A549 (cell line): ENCODE measurements at places on chromosomes 6 and 20.

- DNase-seq, result no peak
Observed at GRCh38 chr20:2212456-2213015, 83.3 kb upstream of the TGM3 start.

- DNase-seq, result no peak
Observed at GRCh38 chr6:156336089-156336488, 441.1 kb upstream of the ARID1B start.

- no peak for DNase-seq
Observed at GRCh38 chr20:21237956-21238799, 65.0 kb upstream of the XRN2 start.

- no peak for DNase-seq
Observed at GRCh38 chr20:46420878-46421277, 14.5 kb upstream of the ELMO2 start.

GRCh38 chr20:41170386-41171105, 33.2 kb downstream of the PLCG1 start:
- DNase-seq, result no peak

DNA sequence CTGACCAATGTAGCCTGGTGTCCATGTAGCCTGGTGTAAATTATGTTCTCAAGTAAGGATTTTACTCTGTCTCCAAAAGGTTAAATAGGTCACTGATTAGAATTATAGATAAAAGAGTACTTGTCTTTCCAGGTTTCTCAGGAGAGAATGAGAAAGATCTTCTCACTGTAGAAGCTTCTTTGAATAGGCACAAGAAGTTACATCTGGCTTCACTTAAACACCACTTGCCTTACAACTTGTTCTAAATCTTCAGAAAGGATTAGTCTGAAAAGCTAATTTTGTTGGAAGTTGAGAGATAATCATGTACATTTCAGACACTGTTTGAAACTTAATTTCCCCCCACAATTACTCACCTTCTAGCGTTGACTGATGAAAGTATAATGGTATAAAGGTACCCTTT, 275.3 kb downstream of the FARS2 start:
- DNase-seq, result no peak

DNA sequence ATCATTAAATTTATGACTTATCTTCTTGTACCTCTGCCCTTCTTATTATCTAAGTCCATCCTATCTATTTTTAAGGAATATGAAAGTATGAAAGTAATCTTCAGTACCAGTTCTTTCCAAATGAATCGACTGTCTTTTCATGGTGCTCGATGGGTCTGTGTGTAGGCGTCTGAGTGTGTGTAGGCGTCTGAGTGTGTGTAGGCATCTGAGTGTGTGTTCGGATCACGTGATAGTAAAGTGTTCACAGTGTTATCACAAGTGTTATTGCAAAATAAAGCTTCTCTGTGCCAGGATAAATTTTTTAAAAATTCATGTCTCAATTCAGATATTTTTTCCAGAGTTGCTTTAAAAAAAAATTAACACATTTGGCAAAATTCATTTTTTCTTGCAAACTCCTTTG, 58.3 kb downstream of the BMP6 start:
- no peak for DNase-seq

DNA sequence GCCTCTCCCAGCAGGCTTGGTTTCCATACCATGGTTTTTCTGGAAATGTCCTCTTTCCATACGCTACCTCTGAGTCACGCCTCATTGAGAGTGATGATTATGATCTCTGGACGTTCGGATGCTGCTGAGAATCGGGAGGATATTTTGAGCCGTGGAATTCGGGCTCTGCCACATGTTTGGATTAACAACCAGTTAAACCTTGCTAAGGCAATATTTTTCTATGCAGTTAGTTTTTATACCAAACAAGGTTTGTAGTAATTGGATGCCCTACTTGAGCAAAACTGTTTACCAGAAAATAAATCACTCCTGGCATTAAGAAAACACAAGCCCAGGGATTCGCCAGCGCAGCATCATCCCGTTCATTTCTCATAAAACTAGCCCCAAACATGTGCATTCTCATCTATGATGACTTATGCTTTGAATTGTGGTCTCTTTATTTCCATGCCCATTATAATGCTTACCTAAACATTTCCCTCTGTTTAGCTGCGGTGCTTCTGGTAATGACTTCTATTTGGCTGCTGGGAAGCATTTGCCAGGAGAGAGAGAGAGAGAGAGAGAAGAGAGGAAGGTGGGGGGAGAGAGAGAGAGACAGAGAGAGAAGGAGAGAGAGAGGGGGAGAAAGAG, 198.9 kb downstream of the CLIC5 start:
- DNase-seq, result no peak

GRCh38 chr6:146582857-146583256, 15.9 kb upstream of the ADGB start:
- DNase-seq, result no peak

DNA sequence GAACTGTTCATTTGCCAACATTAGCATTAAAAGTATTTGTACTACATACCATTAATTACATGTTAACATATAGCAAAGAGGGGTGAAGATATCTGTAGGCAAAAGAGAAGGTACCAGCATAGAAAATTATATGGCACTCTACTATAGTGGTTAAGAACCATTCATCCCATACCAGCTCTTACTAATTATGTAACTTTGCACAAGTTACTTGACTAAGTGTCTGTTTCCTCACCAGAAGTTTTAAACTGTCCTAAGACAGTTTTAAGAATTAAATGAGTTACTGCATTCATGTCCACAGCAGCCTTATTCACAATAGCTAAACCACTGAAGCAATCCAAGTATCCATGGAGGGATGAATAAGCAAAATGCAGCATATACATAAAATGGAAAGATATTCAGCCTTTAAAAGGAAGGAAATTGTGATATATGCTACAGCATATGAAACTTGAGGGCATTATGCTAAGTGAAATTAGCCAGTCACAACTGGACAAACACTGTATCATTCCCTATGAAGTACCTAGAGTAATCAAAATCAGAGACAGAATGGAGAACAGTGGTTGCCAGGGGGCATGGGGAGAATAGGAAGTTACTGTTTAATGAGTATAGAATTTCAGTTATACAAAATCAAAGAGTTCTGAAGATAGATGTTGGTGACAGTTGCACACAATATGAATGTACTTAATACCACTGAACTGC, 98.9 kb downstream of the RNGTT start:
- DNase-seq, result no peak

DNA sequence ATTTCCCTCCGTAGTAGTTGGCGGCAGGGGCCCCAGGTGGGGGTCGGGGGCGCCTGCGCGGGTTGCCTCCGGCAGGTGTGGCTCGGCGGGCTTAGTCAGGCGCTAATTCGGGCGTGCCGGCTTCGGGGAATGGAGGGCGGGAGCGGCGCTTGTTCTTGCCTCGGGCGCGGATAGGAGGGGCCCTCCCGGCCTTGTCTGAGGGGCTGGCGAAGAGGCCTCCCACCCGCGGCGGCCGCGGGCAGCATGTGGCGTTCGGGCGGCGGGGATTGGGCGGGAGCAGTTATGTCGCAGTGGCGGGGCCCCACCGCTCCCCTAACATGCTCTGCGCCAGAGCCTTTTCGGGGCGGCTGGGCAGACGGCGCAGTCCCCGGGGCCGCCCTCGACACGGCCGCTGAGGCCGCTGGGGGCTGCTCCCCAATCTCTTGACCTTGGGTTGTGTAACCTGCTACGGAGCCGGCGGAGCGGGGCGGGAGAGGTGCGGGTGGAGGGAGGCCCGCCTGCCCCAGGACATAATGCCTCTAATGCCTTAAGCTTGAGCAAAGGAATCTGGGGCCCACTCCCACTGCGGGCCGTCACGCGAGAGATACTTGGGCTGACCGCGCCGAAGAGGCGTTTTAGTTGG, 1.1 kb downstream of the AMD1 start:
- DNase-seq, result no peak

GRCh38 chr20:7285918-7286556, 518.6 kb downstream of the BMP2 start:
- peak; percentile 13 for DNase-seq

GRCh38 chr6:149237464-149237863, 80.0 kb upstream of the TAB2 start:
- no peak for DNase-seq

DNA sequence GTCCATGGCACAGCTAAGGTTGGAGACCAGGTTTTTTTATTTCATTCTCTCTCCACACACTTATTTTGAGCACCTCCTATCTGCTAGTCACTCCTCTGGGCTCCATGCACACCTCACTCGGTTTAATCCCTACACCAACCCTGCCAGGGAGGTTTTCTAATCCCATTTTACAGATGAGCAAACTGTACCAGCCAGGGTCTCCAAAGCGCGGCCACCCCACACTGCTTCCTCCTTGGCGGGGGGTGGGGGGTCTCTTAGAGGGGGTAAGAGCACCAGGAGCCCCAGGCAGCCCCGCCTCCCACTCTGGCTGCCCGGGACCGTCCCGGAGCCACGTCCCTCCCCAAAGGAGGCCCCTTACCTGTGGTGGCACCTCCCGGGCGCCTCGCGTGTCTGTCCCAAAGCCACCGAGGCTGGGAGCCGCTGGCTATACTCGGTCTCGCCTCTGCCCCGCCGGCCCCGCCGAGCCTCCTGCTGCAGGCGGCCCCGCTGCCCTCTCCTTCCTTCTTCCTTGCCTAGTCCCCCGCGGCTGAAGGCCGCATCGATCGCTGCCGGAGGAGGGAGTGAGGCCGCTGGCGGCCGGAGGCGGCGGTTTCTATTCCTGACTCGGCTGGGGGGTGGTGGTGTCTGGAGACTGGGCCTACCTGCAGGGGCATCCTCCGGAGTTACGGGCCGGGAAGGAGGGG, at the start of gene KCNS1:
TSS of gene KCNS1 (minus strand) at position 565 of the 683 bp plus-strand sequence. CDS start 1,891 bp downstream, outside the sequence.
- DNase-seq, result no peak

DNA sequence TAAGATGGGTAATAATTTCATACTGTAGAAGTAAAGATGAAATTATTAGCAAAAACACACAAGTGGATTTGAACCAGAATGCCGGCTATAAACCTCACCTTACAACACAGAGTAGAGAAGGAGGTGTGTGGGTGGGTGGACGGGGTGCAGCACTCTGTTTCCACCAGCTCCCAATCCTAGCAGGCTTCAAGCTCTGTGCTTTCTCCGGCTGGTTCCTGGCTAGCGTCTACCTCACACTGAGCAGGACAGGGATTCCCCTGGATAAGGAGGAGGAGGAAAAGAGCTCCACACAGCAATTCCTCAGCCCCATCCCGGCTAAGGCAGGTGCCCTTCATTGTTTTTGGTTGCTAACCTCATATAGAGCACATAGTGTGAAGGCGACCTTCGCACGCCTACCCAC, 453.3 kb downstream of the C6orf118 start:
- DNase-seq, result no peak

GRCh38 chr20:5046656-5047339, 45.5 kb upstream of the SLC23A2 start:
- DNase-seq, result no peak

- no peak for DNase-seq
Observed at GRCh38 chr6:16487996-16488674, 249.7 kb downstream of the GMPR start.

DNA sequence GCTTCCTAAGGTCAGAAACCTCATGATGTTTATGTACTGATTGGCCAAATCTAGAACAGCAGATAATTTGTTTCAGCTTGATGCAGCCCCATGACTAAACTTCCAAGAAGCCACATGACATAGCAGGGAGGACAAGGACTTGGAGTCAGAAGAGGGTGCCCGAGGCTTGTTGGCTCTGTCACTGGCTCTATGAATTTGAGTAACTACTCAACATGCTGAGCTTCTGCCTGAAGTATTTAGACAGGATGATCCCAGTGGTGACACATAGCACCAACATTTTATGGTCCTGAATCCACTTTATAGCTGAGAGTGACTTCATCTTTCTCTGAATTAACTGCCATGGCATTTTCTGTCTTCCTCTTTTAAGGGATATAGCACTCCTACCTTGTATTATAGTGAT, 13.5 kb upstream of the TBX18 start:
- no peak for DNase-seq

GRCh38 chr20:17852323-17852722, 116.3 kb downstream of the SNX5 start:
- no peak for DNase-seq

DNA sequence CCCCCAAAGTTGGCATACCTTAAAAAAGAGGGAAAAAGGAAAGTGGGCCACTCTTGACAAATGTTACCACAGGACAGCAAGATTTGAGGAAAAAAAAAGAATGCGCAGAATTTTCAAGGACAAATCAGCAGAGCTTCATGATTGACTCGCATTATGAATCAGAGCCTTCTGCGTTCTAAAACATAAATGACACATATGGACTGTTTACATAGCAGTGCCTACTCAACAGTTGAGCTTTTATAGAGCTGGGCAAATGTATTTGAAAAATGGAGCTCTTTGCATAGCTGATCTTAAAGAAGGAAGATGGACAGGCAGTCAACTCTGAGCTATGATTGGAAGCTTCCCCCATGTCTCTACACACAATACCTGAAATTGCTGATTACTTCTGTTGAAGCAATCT, 213.2 kb upstream of the NT5E start:
- no peak for DNase-seq

- peak; percentile 78 for DNase-seq
Observed at GRCh38 chr6:77457720-77458349, 5.5 kb downstream of the HTR1B start.

DNA sequence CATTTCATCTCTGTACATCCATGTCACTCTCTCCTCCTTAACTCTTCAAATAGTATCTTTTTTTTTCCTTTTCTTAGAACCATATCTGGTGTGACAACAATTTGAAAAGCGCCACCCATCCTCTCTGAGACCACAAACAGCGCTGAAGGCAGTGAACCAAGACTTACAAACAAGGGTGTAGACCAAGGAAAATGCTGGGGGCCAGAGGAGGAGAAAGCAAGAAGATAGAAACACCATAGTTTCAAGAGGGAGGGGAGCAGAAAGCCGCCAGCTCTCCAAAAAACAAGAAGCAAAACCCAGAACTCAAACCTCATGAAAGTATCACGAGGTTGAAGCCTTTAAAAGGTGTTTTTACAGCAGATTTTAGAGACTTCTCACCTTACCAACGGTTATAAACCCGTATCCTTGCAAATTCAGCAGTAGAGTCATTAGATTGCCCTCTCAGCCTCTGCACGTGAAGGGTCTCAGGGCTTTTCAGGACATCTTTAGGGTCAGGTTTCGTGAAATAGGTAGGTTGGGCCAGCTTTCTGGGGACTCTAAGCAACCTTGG, 13.3 kb upstream of the RIPOR2 start:
- no peak for DNase-seq

DNA sequence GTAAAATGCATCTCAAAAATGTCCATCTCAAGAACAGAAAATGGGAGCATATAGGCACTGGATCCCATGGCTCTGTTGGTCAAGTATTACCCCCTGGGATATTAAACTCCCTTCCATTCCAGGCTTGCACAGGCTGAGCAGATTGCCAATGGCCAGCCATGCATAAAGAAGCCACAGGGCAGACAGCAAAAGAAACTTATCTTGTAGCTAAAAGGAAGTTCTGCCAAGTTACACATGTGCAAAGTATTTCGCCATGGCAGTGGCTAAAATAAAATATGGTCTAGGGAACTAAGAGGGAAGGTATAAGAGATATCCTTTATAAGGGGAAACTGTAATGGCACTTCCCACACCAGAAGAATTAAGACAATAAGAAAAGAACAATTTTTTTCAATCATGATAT, 415.6 kb upstream of the BTBD3 start:
- DNase-seq, result no peak
